Urinary bladder (tissue), 4 donors: ENCODE measurements at places on chromosomes 2 and 18. TPM values are rescaled to one million over a fixed set of nuclear protein-coding genes. Genes with fewer than 3 reads are reported as not detected.

FKBP7 gene
- total RNA-seq: 124 TPM

CDK5R2 gene
- total RNA-seq: 0.16 TPM

DNA sequence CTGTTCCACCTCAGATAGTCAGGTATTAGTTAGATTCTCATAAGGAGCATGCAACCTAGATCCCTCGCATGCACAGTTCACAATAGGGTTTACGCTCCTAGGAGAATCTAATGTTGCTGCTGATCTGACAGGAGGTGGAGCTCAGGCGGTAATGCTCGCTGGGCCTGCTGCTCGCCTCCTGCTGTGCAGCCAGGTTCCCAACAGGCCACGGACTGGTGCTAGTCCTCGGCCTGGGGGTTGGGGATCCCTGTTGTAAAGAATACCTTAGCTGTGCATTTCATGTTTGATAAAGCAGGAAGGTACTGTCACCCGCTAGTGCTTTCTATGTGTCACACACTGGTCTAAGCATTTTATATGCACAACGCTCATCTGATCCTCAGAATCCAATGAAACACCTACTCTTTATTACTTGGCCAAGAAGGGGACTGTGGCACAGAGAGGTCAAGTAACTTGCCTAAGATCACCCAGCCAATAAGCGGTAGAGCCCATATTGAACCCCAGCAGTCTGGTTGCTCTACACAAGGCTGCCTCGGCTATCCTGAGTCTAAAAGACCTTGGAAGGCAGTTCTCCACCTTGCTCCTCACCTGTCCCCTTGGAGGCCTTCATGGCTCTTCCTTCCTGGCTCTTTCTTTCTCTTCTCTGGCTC, 35.8 kb downstream of the SLC4A3 start:
- DNase-seq: no peak

- DNase-seq: no peak
Measured at GRCh38 chr2:177391822-177392372, 676 bp upstream of the AGPS start.

- no peak for DNase-seq
Measured at GRCh38 chr2:240926516-240927389, 20.6 kb downstream of the CROCC2 start.

PROKR1 gene
- 0.69 TPM for total RNA-seq

- no peak for DNase-seq
Measured at GRCh38 chr2:178521304-178522150, 41.3 kb downstream of the PLEKHA3 start.

GRCh38 chr2:238728330-238729260, 119.3 kb upstream of the TWIST2 start:
- peak; percentile 84 for DNase-seq

DNA sequence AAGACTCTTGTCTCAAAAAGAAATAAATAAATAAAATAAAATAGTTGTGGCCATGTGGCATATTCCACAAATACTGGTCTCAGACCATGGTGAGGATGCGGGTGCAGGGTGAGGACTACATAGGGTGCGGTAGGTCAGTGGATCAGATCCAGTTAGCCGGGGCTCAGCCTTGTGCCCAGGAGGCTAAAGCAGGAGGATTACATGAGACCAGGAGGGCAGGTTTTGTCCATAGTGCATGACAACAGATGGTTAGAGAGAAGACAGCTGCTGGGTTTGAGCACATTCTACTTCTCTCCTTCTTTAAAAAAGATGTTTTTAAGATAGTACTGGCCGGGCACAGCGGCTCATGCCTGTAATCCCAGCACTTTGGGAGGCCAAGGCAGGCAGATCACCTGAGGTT, 12.8 kb upstream of the PSD4 start:
- DNase-seq: no peak

GRCh38 chr2:217216982-217217381, 357.1 kb upstream of the TNP1 start:
- no peak for DNase-seq
